ENCODE measurements at places on chromosomes 5 and 9.

GRCh38 chr5:41747301-41747700 lies 122.9 kb downstream of the OXCT1 start:
- no peak for DNase-seq

DNA sequence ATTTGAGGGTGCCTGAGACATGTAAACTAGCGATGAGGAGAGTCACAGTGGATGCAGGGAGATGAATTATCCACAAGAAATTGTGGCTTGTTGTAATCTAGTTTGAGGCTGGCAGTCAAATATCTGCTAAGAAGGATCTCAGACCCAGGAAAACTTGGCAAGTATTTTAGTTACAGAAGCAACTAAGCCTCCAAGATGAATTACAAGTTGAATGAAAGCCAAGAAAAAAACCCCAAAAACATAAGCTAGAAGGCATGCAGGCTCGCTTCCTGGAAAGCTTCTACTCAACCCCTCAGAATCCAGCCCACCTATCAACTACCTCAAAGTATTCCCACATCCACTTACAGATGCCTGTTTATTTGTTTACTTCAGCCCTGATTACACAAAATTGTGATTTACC lies 696.9 kb downstream of the MAT2B start:
- no peak for DNase-seq

GRCh38 chr5:78109891-78110324 lies 184.6 kb downstream of the AP3B1 start:
- no peak for DNase-seq

GRCh38 chr5:139740992-139741672 lies 54.5 kb upstream of the PSD2 start:
- DNase-seq, result no peak

DNA sequence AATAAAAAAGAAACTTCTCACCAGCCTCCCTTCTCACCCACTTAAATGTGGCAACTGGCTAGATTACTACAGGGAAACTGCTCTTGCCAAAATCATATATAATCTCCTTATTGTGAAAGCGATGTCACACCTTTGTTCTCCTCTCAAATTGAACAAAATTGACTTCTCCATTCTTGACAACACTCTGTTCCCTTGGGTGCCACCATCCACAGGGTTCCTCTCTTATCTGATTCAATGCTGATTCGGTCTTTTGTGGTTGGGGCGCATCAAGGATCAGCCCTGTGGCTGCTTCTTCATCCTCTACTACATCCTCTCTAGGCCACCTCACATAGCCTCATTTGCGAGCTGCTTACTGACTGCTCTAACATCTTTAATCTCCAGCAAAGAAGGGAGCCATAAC lies 86.1 kb downstream of the EDIL3 start:
- no peak for DNase-seq

- no peak for DNase-seq
Observed at GRCh38 chr5:76582230-76583162, 40.7 kb downstream of the F2RL2 start.

DNA sequence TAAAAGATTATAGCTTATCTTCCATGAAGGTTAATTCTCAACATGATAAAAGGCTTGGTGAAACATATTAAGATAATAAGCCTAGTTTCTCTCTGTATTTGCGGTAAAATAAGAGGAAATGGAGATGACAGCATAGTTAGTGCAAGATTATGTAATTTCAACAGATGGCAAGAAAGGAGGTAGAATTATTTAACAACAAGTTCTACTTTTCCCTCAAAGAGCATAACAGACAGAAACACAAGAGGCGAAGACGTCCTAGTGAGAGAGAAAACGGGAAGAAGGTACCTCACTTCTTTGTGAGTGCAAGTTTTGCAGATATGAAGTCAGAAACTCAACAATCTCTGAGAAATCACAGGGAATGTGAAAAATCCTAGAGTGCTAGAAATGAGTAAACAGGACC lies 144.8 kb upstream of the ADCY2 start:
- no peak for DNase-seq

DNA sequence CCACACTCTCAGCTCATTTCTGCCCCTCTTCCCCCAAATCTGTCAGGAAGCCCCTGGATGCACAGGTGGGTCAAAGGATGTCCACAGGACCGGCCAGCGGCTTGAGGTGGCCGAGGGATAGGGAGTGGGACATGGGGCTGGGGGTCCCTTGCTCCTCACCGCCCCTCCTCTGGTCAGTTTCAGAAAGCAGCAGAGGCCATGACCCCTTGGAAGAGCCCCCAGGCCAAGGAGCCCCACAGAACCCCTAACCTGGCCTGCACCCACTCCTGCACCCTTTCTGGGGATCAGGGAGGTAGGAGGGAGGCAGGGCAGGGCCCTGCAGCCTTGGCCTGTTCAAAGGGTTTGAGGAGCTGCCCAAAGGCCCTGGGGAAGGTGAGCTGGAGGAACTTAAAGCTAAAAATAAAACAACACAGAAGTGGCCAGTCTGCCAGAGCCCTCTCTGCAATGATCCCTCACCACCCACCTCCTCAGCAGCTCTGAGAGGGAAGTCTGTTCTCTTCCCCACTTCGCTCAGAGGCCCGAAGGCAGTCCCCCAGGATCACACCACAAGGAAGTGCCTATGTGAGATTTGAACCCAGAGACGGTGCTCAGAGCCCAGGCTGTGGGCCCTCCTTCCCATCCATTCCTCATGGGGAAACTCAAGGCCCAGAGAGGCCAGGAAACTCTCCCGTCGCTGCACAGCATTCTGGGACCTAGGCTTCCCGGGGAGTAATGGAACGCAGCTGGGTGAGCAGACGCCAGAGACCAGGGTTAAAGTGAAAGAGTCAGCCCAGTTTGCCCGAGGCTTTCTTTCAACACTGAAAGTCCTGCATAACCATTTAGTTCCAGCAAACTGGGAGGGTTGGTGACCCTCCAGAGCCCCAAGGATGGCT lies 910 bp downstream of the ENG start:
- no peak for DNase-seq

- DNase-seq, result no peak
Observed at GRCh38 chr9:85200726-85201404, 531.3 kb downstream of the NTRK2 start.

DNA sequence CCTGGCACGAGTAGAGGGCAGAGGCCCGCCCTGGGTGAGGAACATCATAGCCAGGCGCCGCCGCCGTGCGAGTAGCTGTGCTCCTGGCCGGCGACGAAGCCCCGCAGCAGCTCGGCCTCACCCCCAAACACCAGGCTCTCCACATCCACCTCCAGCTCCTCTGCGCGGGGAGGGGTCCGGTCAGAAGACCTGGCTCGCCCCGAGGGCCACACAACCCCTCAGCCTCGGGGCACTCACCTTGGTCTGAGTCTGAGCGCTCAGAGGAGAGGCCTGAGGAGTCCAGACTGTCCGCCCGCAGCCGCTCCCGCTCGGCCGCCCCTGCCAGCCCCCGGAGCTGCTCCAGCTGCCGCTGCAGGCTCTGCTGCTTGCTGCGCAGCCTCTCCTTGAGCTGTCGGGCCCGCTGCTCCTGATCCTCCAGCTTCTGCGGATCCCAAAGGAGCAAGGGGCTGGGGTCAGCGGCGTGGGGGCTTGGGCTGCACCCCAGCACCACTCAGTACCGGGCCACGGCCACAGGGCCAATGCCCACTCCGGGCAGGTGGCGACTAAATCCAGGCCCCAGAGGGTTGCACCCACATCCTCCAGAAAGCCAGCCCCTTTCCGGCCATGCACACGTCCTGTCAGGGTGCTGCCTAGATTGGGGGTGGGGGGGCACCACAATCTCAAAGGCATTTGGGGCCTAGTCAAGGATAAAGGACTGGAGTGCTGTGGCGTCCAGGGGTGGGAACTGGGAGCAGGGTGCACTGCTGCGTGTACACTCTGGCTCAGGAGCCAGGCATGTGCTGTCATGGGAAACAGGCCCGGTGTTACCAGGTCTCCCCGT lies 3.9 kb downstream of the MXD3 start:
- DNase-seq, result no peak

GRCh38 chr5:22541037-22541436 lies 312.1 kb downstream of the CDH12 start:
- no peak for DNase-seq

GRCh38 chr5:174558190-174558589 lies 166.2 kb upstream of the MSX2 start:
- DNase-seq, result no peak

DNA sequence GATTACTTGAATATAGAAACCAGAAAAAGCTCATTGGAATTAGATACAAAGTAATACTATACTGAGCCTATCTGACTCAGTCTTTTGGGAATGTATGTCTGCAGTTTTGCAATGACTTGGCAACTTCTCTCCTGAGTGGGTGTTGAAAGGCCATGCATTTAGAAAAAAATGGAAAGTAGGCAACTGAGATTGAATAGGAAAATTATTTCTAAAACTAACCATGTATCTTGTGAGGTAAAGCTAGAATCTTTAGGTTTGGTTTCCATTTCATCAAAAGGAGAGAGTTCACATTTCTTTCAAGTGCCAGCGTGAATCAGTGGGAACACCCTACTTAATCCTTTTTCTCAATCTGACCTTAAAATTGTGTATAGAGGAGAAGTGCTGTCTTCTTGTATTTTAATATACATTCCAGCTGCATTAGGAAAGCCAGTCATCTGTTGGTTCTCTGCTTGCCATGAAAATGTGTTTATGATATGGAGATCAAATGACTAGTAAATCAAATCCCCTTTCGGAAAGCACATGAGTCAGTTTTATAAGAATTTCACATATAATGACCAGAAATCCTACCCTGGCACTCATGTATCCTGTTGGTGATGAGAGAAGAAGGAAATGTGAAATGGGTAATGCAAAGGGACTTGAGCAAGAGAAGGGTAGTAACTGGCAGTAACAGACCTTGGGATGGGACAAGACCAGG lies 30.4 kb downstream of the NFX1 start:
- no peak for DNase-seq

DNA sequence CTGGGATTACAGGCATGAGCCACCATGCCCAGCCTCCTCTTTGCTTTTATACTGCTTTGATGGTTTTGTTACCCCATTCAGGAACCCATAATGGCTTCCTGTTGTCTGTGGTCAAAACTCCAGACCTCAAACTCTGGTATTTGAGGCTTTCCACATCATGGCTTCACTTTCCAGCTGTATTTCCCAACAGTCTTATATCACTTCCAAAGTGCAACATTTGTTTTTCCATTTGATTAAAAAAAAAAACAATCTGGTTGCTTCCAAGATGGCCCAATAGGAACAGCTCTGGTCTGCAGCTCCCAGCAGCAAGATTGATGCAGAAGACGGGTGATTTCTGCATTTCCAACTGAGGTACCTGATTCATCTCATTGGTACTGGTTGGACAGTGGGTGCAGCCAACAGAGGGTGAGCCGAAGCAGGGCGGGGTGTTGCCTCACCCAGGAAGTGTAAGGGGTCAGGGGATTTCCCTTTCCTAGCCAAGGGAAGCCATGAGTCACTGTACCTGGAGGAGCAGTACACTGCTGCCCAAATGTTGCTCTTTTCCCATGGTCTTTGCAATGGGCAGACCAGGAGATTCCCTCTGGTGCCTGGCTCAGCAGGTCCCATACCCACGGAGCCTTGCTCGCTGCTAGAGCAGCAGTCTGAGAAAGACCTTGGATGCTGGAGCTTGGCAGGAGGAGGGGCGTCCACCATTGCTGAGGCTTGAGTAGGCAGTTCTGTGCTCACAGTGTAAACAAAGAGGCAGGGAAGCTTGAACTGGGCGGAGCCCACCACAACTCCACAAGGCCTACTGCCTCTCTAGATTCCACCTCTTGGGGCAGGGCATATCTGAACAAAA lies 458.4 kb downstream of the KDM4C start:
- DNase-seq, result no peak

DNA sequence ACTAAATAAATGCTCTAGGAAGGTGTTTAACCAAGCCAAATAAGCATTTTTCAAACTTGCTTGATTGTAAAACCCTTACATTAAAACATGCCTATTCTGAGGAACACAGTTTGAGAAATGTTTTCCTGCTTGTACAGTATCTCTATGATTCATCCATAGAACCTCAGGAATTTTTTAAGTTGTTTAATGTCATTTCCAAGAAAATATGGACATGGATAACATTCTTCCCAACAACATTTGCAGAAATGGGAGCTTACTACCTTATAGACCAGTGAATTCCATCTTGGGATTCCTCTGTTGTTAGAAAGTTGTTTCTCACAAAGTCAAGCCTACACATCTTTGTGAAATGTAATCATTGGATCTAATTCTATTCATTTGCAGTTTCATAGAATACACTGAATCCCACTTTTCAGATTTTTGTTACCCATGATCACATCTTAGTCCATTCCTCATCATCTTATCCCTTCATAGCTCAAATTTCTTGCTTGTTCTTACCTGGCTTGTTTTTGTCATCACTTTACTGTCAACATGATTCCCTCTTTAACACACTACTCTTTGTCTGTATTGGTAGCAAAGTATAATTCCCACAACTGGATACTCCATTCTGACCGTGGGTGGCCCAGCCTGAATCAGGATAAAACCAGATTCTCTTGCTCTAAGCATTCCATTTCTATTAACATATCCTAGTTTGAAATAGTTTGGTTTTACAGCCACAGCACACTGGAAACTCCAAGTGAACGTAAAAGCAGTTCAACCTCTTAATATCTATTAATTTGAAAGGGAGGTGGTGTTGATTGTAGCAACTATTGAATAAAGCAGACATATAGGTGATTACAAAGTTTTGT lies 49.4 kb upstream of the PAPPA start:
- no peak for DNase-seq

DNA sequence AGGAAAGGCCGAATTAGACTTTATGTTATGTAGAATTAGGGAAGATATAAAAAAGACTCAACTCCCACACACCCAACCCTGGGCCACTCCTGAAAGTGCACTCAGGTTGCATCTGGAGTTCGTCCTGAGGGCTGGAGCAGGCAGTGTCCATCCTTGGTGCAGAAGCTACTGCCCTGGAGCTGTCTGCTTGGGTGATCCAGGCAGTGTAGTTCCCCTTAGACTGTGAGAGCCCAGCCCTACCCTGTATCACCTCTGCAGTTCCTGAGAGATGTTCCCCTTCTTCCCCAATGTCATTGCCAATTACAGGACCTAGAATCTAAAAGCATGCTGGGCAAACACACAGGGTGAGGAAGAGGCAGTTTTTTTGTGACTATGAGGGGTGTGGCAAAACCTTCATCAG lies 368.3 kb upstream of the ST8SIA4 start:
- no peak for DNase-seq

DNA sequence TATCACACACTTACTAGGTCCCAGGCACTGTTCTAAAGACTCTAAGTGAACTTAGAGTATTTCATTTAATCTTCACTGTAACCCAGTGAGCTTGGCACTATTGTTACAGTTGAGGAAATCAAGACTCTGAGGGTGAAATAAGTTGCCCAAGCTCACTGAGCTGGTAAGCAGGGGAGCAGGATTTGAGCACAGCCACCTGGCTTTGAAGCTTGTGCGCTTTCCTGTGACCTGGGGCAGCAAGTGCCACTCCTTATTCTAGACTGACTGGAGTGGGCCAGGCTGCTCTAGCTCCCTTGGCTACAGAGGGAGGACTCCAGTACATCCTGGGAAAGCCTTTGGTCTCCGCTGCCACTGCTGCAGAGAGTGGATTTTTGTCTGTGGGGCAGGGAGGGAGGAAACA lies 50.0 kb downstream of the RGS3 start:
- DNase-seq, result no peak

GRCh38 chr9:136379891-136380290 lies 6.4 kb upstream of the CARD9 start:
- no peak for DNase-seq
